ENCODE measurements at places on chromosomes 6 and 20.

GRCh38 chr6:17966451-17966850, 21.0 kb downstream of the KIF13A start:
- DNase-seq: no peak

- DNase-seq: no peak
Measured at GRCh38 chr6:5749016-5749650, 257.6 kb downstream of the NRN1 start.

DNA sequence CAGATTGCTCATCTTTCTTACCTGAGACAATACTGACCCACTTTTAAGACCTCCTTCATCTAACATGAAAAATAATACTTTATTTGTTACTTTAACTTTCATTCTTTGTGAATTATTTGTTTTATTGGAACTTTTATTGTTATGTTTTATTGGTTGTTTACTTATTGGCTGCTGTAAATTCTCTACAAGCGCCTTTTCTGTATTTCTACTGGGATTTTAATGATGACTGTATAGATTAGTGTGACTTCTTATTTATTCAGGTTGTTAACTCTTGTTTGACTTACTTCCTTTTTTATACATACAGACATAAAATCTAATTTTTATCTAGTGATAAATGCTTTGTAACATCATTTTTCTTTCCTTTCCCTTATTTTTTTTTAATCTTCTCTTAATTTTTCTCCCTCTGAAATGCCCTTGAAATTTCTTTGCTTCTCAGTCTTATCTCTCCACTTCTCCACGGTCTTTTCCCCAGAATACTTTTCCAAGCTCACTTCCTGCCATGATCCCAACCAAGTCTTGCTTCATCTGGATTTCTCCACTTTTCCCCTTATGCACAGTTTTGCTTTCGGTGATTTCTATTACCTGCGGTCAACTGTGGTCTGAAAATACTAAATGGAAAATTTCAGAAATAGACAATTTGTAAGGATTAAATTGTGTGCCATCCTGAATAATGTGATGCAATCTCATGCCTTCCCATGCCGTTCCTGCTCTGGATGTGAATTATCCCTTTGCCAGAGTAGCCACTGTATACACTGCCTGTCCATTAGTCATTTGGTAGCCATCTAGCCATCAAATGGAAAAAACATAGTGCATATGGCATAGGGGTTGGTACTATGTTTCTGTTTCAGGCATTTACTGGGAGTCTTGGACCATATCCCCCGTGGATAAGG, 265.9 kb downstream of the PRL start:
- no peak for DNase-seq

DNA sequence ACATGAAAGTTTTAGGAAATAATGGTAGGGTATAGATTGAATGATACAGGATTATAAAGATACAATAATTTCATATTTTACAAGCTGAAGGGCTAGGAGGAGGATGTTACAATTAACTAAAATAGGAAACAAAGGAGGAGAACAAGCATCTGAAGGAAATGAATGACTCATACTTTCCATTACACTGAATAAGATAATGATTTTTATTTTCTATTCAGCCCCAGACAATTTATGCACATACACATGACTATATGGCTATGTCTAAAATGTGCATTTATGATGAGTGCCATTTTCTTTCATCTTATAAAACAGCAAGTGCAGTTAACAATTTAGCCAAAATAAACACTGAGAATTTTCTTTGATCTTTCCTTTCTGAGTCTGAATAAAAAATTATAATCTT, 994.6 kb upstream of the ADGRB3 start:
- DNase-seq: no peak

- no peak for DNase-seq
Measured at GRCh38 chr6:161921602-161922395, 647.9 kb upstream of the AGPAT4 start.

DNA sequence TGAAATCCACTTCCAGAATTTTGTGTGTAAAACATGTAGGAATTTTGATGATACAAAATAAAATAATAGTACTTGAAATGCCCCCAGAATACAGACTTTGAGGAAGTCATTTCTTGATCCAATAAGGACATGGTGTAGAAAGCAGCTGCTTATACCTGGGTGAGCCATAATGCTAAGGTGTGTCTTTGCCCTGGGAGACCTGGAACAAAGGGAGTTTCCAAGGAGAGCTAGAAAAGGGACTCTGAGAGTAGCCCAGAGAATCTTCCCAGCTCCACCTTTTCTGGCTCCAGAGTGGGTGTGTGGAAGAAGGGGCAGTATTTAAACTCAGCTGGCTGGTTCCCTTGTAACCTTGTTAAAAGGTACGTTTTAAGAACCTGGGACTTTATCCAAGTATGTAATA, 77.7 kb downstream of the SOBP start:
- DNase-seq: no peak
